ENCODE measurements at places on chromosomes 5 and 9.

DNA sequence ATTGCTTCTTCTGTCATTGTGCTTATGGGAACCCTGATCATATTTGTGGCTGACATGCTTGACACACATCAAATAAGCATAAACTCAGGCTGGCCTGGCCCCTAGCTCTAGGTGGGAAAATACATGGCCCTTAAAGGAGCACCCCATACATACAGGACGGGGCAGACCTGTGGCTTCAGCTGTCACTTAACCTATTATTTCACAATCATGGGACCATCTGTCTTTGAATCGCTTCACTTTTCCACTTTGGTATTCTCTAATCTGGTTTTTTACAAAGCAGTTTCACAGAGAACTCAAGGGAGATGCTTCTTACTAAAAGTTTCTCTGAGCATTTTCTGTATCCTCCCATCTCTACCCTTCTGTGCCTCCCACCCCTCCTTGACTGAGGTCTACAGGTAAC is 34.6 kb upstream of the LRRTM2 start:
- no peak for DNase-seq

DNA sequence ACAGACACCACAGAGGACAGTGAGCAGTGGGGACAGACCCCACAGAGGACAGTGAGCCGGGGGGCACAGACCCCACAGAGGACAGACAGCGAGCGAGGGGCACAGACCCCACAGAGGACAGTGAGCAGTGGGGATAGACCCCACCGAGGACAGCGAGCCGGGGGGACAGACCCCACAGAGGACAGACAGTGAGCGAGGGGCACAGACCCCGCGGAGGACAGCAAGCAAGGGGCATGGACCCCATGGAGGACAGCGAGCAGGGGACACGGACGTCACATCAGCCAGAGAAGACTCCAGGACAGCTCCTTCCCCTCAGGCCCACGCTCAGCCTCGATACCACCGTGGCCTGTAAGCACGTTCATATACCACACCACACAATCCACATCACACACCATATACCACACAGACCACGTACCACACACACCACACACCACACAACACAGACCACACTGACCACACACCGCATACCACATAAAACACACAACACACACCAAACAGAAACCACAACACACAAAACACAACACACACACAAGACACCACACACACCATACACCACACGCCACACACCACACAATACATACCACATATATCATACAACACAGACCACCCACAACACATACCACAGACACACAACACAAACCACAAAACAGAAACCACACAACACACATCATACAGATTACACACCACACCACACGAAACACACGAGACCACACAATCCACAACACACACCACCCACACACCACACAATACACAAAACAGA is 5.2 kb upstream of the ZDHHC11 start:
- no peak for DNase-seq

DNA sequence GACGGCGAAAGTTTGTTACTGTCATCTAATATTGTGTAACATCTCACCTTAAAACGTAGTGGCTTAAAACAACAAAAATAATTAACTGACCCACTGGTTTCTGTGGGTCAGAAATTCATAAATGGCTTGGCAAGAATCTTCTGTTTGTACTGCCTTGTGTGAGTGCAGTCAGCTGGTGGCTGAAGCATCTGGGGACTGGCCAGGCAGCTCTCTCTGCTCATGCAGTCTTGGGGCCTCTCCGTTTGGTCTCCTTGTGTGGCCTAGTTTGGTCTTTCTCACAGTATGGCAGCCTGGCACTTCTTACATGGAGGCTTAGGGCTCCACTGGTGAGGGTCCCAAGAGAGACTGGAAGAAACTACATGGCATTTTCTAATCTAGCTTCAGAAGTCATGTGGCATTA is 49.0 kb upstream of the CTXN3 start:
- no peak for DNase-seq

GRCh38 chr9:125906893-125907292 is 159.7 kb downstream of the PBX3 start:
- DNase-seq, result peak; percentile 31

DNA sequence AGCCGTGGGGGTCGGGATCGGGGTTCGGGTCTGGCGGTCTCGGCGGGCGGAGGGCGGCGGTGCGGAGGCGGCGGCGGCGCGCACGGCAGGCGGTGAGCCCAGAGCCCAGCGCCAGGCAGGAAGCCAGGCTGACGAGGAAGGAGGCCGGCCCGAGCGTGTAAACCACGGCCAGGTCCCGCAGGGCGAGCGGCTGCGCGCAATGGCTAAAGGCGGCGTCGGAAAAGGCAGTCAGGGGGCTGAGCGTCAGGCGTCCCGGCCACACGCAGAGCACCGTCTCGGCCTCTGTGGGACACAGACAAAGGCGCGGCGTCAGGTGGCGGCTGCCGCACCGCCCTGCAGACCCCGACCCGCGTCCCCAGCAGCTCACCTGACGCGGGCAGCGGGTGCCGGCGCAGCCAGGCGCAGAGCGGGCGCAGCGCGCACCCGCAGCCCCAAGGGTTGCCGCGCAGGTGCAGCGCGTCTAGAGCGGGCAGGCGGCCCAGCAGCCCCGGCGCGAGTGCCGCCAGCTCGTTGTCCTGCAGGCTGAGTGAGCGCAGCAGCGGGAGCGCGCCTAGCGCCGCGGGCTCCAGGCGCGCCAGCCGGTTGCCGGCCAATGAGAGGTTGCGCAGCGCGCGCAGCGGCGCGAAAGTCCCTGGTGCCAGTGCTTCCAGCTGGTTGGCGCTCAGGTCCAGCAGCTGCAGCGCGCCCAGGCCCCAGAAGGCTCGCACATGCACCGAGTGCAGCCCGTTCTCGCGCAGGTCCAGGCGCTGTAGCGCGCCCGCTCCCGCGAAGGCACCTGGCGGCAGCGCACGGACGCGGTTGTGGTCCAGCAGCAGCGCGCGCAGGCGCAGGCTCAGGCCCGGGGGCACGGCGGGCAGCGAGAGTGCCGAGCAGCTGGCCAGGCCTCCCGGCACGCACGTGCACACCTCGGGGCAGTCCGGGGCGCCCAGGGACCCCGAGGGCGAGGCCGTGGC is 671 bp downstream of the LRRC26 start:
- DNase-seq, result no peak

DNA sequence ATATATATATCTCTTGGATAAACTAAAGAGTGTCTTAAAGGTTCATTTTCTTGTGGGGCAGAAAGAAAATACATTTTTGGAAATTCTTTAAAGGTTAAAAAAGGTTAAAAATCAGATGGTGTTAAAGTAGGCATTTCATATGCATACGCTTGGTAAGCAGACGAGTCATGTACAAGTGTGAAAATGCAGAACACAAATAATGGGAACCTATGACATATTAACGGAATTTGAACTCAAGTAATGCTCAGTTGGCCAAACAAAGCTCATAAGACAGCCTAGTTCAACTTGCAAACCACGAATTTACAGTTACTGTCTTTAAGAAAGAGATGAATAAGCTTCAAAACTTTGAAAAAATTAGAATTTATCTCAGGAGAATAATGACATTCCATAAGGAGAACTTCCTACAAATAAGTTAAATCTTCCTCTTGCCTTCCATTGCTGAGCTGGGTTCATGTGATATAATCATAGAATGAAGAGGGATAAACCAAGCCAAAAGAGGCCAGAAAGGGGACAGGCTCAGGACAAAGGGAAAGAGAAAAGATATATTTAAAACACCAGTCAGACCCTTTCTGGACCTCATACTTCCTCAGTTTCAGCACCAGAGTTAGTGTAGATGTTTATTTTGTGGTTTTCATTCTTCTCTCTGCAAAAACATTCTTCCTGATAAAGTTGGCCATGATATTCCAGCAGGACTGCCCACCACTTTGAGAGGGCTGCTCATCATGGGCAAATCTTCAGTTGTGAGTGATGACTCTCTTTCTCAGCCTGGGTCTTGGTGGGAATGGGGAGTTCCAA is 256.7 kb upstream of the CD180 start:
- DNase-seq, result no peak

- DNase-seq, result no peak
Measured at GRCh38 chr9:1400983-1401382, 350.8 kb downstream of the DMRT2 start.

GRCh38 chr9:95985440-95986055 is 110.1 kb downstream of the ERCC6L2 start:
- DNase-seq, result no peak

GRCh38 chr5:167305591-167306213 is 985.7 kb upstream of the WWC1 start:
- no peak for DNase-seq

GRCh38 chr9:129552064-129552463 is 68.8 kb downstream of the C9orf50 start:
- no peak for DNase-seq

DNA sequence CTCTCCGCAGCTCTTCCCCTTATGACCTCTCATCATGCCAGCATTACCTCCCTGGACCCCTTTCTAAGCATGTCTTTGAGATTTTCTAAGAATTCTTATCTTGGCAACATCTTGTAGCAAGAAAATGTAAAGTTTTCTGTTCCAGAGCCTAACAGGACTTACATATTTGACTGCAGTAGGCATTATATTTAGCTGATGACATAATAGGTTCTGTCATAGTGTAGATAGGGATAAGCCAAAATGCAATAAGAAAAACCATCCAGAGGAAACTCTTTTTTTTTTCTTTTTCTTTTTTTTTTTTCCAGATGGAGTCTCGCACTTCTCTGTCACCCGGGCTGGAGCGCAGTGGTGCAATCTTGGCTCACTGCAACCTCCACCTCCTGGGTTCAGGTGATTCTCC is 20.7 kb upstream of the IL13 start:
- DNase-seq, result no peak

DNA sequence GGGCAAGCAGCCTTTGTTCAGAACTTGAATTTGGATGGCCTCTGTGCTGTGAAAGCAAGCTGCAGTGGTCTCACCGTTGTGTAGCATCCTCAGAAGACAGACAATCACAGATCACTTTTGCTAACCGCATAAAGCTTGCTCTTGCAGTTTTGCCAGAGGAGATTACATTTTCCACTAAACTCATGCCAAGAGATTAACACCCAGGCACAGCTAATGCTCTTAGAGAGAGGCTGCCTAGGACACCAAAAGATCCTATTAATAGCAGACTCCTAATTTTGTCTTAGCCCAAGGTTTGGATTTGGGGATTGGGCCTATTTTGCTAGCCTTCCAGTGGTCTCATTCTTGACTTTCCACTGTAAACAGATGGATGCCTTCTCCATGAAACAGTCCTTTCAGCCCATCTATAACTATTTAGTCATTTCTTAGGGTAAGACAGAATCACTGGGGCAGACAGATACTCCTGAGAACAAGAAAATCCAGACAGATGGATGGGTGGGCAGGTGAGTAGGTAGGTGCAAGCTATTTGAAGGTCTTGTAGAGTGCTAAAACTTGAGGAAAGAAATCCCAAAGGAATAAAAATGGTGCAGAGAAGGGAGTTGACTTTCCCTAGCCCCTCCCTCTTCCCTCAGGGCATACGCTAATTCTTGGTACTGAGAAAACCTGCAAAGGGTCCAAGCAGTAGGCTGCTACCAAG is 506.2 kb downstream of the SPOCK1 start:
- no peak for DNase-seq

DNA sequence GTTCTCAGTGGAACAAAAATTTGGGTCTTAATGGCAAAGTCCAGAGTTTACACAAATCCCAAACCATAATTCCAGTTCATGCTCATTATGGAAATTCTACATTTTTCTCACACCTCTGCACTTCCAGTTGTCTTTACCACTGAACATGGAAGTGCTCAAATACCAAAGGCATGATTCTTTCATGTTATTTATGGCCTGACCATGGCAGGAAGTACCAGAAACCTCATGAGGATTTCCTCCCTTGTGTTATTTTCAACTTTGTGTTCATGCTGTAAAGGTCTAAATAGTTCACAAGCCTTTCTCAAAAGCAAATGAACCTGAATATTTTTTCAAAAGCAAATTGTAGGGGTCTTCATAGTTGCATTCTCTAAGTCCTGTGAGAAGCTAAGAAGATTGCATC is 82.0 kb upstream of the ITGA1 start:
- DNase-seq, result no peak

DNA sequence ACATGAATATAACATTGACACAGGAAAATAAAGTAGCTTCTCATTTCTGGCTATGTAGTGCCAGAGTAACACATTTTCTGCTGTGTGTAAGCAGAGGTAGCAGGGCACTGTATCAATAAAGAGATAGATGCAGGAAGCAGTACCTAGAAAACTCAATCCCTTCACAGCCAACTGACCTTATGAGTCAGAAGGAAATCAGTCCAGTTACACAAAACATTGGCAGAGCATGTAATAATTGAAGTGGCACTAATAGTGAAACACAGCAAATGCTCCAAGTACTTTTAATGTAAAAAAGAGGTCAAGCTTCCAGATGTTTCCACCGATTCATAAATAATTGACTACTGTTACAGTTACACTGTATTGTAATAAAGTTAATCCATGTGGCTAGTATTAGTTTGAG is 706.6 kb downstream of the EFNA5 start:
- no peak for DNase-seq

DNA sequence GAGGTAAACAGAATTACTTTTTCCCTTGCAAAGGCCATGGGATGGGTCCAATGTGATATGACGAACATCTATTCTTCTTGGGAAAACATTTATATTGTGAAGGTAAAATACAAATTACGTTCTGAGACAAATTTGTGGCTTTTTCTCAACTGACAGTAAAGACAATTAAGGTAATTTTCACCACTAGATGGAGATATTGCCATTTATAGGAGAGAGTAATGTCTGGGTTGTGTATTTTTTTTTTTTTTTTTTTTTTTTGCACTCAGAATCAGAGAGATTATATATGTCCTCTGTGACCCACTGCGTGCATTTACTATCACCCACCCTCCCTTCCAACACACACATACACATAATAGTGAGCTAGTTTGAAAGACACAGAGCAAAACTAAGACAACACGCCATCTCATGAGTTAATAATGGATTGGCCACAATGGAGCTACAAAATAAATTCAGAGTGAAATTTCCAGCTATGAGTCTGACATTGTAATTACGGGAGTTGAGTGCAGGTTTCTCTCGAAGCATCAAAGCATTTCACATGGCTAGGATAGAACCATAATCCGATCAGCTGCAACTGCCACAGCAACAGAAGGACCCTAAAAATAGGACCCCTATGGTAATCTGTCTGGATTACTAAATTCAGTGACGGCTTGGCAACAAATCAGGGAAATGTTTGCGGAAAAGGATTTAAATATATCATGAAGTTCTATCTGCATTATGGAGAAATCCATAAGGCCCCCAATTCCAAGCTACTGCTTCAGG is 49.2 kb downstream of the ANXA1 start:
- peak; percentile 75 for DNase-seq

DNA sequence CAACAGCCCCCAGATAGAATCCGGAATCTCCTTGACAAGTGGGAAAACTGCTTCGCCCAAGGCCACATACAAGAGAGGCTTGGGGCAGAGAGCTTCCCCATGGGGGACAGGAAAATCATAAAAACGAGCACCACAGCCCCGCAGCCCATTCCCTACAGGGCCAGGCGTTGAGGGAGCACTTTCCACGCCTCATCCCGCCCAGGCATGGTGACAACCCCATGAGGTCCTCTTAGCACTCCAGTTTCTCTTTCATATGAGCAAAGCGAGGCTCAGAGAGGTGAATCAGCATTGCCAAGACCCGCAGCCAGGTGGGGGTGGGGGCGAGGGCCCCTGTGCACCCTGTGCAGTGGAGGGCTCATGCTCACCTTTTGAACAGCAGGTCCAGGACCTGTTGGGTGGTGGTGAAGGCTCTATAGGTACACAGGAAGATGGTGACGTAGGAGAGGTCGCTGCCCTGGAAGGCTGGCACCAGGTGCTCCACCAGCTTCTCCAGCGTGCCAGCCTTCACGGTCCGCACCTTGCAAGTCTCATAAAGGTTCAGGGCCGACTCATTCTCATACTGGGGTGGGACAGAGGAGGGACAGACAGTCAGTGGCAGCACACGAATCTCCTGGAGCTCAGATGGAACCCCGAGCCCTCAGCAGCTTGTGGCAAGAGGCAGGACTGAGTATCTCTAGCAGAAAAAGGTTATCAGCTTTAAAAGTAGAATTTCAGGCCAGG is 10.9 kb downstream of the RALGDS start:
- no peak for DNase-seq
